ENCODE measurements at places on chromosomes 1 and 21. TPM values are rescaled to one million over a fixed set of nuclear protein-coding genes. Genes with fewer than 3 reads are reported as not detected.

WNT9A gene
- total RNA-seq = not detected

TNFRSF14 gene
- 158 TPM for total RNA-seq

EPS8L3 gene
- total RNA-seq = not detected

DMRTA2 gene
- total RNA-seq = not detected

RAB29 gene
- 14.0 TPM for total RNA-seq

KLHDC7A gene
- not detected for total RNA-seq

Measured in CD8-positive, alpha-beta T cell (primary cell).